ENCODE measurements at places on chromosomes 4 and X.
A peak's percentile ranks its signal among the peaks of the same experiment; 100 is the strongest.

DNA sequence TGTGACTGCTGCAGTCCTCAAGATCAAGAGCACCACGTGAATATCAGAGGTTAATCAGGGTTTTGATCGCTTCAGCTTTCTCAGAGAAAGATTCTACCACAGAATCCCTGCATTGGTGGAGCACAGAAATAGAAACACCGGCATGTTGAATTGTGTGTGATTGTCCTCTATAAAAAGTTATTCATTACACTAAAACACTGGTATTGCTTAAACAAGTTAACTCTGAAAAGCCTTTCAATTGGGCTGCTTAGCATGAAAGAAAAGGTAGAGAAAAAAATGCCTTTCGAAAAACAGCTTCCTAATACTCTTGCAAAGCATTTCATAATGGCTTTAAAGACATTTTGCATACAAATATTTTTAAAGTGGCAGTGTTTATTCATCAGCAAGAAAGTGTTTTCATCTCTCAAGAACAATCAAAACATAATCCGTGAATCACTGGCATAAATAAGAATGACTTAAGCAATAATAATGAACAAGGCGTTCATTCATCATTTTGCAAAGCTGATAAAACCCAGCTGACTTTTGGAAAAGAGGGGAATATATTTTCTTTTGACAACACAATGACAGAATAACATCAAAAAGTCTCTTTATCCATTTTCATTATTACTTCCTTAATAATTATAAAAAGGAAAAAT lies 61.1 kb downstream of the HELT start:
- DNase-seq, result no peak

DNA sequence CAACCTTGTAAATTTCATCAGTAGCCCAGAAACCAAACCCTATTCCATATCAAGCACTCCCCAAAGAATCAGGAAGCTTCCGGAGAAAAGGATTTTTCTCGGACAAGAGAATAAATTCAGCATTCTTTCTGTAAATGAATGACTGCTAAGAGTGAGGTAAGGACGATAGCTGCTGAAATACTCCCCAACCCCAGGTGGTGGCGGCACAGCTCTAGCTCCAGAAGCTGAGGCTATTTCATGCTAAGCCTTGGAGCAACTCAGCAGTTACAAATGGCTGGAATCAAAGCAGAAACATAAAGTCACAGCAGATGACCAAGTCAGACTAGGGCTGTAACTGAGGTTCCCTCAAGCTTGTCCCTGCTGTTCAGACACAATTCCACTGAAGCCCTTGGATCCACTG lies 13.9 kb upstream of the PCDH19 start:
- no peak for DNase-seq

DNA sequence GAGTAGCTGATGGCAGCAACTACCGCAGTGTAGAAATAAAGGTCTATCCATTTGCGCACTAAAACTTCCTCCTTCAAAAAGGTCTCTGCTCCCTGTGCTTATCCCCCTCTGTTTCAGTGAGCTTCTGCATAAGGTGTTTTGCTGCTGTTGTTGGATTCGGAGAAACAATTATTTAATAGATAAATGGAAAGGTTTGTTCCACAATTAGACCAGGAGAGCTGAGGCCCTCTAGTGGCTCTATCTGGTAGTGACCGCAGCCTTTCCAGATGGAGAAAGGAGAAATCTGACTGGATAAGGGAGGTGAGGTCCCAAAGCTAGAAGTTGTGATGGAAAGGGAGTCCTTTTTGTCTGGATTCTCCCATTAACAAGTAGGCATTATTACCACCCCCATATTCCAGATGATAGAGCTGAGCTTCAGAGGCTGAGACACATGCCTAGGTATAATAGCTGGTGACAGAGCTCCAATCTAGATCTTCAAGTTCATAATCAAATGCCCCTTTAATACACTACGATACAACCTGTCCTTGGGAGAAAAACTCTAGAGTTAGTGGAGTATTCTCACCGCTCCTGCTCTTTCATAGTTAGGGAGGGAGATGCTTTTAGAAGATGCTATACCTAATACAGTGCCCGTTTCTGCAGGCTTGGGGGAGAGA lies 5.1 kb upstream of the GABRQ start:
- DNase-seq, result peak; percentile 6

- DNase-seq, result no peak
Observed at GRCh38 chrX:1486749-1487361, 34.1 kb upstream of the ASMTL start.

- DNase-seq, result no peak
Observed at GRCh38 chr4:145186729-145187128, 6.3 kb upstream of the OTUD4 start.

- DNase-seq, result no peak
Observed at GRCh38 chrX:1500701-1501624, 36.0 kb downstream of the P2RY8 start.

DNA sequence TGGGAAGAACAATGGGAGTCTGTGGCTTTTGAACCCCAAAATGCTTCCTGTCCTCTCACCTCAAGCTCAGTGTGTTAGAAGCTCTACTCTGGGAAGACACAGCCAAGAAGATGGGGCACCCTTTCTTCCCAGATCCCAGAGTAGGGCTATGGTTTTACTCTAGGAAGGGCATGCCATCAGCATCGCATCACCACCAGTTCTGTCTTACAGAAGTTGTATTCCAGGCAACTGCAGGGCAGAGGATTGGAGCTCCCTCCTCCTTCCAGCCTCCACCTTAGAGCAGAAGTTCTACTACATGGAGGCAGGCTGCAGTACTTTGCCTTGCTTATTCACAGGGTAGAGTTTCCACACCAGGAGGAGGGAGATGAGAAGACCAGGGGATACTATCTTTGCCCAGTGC lies 18.1 kb upstream of the ZFX start:
- DNase-seq, result no peak

DNA sequence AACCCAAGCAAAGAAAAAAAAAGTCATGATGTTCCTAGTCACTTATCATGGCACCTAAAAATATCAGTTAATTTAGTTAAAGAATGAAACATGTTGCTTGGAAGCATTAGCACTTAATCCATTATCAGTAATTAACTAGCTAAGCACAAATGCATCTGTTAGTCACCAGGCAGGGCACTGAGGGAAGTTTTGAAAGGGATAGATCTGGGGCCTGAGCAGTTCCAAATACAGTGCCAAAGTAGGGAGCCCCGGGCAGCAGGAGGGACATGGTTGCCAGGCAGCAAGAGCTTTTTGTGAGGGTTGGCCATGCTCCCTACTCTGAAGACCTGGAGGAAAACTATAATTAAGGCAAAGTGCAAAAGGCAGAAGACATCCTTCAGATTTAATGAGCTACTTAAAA lies 62.0 kb downstream of the PHKA1 start:
- DNase-seq, result no peak

DNA sequence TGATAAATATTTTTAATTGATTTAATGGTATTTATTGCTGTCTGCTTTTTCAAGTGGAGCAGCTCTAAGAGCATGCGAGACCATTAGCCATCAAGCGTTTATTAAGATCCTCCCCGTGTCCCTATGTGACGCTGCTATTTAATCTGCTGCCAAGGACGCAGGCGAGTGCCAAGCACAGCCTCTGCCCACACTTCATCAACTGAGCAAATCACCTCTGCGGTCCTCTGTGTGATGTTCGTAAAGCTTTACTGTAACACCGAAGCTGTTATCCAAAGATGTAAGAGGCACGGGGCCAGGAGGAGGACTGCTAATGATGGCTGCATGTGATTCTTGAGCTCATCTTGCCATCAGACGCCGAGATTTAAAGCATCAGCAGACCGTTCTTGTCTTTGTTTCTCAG lies 79.5 kb downstream of the STOX2 start:
- no peak for DNase-seq

DNA sequence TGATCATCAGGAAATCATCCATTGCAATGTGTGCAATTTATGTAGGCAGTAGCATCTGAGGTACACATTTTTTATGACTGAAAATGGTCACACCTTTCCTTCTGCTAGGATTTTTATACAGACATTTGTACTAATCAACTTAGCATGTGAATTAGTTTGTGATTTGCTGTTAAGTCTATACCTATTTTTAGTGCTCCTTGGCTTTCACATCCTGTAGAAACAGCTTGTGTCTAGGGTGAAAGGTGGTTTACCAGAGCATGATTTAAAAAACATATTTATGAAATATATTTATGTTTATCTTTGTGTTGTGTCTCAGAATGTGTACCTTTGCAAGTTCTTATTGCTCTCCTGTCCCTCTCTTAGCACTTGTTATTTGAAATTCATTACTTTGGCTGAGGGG lies 916.0 kb downstream of the TECRL start:
- no peak for DNase-seq

- no peak for DNase-seq
Observed at GRCh38 chr4:10046471-10046870, 25.2 kb upstream of the SLC2A9 start.

DNA sequence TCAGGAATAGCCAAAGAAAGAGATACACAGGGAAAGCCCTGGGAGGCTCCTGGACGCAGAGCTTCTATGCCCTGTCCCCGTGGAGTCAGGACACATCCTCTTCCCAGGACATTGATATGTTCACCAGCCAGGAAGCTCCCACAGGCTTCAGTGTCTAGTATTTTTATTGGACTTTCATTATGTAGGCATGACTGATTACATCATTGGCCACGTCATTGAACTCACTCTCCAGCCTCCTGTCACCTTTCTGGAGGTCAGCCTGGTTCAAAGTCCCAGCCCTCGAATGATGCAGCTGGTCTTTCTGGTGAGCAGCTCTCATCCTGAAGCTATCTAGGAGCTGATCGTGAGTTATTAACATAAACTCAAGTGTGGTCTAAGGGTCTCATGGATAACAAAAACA lies 104.1 kb downstream of the CPEB2 start:
- DNase-seq, result no peak

DNA sequence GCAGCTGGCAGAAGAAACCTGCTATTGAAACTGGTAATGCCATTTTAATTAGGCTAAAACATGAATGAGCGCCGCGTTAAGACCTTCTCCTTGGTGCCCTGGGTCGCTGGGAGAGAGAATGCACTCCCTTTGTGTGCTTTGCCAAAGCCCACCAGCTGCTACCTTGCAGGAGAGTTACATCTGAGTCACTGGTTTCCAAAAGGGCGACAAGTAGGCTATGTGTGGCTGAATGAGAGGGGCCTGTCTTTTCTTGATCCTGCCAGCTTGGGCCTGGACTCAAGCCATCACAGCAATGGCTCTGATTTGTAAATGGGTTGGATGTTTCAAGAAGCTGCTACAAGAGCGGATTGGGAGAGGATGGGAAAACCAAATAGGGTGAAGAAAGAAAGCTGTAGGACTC lies 81.5 kb downstream of the NHS start:
- DNase-seq, result no peak

DNA sequence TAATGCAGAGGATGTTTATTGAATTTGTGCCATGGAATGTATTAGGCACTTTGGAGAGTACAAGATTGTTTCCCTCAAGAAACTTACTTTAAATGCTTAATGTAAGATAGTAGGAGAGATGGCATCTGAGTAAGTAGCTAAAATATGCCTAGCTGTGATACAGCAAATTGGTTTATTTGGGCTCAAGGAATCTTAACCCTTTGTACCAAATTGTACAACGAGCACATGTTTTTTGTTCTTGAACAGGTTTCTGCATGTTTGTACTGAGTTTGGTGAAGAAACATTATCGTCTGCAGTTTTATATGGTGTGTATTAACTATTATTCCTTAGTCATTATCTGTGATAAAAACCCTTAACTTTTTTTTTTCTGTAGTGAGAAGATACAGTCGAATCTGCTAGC lies 48.6 kb downstream of the CDS1 start:
- DNase-seq, result no peak

- DNase-seq, result no peak
Observed at GRCh38 chrX:40385682-40386081, 195.1 kb upstream of the ATP6AP2 start.

DNA sequence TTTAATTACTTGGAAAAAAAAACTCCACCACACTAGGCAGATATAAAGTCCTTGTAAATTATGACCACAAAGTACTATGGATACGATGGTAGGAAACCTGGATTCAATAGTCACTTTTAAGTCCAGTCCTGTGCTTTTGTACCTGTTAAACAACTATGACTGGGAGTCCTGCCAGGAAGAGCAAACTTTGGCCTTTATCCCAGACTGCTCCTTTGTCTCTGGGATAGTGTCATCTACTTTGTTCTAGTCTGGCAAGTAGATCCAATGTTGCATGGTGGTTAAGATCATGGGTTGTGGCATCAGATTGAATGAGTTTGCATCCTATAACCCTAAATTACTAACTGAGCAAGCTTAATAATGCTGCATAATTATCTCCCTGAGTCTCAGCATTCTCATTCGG lies 175.3 kb upstream of the FGF13 start:
- no peak for DNase-seq

DNA sequence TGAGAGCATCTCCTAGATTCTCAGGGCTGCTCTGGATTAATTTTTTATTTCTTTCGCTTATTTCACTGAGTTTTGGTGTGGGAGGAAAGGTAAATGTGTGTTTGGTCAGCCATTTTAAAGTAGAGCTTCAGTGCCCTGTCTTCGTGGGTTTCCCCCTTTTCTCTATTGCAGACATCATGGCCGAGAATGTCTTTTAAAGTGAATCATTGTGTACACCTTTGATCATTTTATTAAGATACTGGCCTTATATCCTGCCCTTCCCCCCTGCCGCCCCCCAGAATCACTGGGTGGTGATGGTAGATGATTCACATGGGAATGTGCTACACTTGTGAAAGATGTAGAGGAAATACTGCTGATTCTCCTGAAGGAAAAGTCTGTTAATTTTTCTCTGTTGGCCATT lies 23.8 kb downstream of the CDKL5 start:
- DNase-seq, result no peak

- no peak for DNase-seq
Observed at GRCh38 chr4:38411092-38411491, 252.9 kb upstream of the KLF3 start.

- DNase-seq, result no peak
Observed at GRCh38 chrX:21740329-21741274, 17.3 kb downstream of the SMPX start.

GRCh38 chr4:175927121-175927520 lies 115.1 kb upstream of the GPM6A start:
- no peak for DNase-seq

DNA sequence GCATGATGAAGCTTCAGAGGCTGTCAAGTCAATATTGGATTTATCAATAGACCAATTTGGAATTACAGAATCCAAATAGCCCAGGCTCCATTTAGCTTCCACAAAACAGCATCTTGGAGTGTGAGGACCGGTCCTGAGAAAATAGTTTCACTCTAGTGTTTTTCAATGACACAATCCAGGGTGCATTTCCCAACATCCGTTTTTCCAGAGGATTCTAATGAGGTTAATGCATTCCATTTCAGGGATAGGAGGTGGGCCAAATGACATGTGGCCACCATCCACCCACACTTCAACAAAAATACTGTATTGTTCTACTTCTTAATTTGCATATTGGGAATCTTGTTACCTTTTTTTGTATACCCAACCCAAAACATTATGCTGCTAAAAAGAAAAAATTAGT lies 229.8 kb upstream of the LDB2 start:
- no peak for DNase-seq

- DNase-seq, result no peak
Observed at GRCh38 chr4:82688091-82688795, 110.4 kb downstream of the SCD5 start.

DNA sequence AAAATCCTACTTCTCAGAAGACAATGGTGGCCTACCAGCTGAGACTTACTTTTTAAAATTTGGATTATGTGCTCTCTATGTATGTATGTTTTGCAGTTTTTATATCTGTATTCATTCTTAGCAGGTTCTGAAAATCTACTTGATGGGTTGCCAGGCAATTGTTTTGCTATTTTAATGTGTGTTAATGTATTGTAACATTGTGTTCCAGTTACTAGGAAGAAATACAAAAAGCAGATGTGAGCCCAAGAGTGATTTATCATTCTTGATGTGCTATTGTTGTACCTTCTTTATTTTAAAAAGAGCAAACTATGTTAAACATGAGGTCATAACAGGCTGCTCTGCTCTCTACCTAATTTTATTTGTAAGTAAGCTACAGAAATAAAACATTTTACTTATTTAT lies 81.9 kb downstream of the REPS2 start:
- no peak for DNase-seq
